EL (cell line): ENCODE measurements at places on chromosomes 4 and X.

DNA sequence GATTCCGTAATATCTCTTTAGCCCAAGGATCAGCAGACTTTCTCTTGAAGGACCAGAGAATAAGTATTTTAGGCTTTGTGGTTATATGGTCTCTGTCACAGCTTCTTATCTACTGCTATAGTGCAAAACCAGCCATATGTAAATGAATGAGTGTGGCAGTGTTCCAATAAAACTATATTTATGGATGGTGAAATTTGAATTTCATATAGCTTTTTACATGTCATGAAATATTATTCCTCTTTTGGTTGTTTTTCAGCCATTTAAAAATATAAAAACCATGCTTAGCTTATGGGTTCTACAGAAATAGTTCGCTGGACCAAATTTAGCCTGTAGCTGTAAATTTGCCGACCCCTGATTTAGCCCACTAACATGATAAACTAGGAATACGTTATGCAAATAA, 18.0 kb upstream of the MSMO1 start:
- DNase-seq = no peak

DNA sequence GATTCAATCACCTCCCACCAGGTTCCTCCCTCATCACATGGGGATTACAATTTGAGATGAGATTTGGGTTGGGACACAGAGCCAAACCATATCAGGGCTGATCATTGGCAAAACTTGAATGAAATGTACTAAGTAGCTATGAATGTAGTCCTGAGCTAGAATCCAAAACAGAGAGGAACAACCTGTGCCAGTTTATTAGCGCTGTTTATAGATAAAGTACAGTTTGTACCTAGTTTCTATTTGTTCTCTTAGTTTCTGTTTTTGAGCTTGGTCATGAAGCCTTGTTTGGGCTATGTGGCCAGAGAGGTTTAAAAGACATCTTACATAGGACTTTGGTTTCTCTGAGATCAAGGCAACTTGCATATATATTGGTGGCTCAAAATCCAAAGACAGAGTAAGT, 66.9 kb upstream of the INPP4B start:
- no peak for DNase-seq

DNA sequence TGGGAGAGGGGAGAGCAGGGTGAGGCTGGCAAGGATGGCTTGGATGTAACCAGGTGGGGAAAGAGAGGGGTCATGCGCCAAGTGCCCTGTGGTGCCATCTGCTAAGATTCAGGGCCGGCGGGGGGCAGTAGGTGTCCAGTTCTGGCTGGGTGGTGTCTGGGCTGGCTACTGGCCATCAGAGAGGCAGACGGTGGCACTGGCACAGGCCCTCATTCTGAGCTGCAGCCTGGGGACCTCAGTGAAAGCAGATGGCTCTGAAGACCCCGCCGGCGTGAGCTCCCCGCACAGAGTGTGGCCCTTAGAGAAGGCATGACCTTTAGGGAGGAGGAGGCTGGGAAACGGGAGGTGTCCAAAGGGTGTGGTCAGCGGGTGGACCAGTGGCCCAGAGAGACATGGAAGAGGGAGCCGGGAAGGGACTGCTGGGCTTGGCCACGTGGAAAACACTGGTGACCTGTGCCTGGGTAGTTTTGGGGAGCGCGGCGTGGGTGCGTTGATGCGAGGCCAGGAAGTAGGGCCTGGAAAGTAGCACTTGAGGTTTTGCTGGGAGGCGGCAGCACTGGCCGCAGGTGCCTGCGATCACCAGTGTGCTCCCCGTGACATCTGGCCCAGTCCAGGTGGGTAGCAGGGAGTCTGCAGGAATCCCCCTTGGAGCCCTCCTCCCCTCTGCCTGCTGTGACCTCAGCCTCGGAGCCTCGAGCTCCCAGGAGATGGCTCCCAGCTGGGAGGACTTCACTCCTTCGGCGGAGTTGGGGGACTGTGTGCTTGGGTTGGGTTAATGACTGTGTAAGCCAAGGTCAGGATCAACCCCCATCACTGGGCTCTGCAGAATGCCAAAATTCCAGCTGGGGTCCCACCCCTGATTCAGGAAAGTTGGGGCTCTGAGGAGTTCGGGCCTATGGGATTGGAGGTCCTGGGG, 9.3 kb upstream of the SH3TC1 start:
- no peak for DNase-seq

DNA sequence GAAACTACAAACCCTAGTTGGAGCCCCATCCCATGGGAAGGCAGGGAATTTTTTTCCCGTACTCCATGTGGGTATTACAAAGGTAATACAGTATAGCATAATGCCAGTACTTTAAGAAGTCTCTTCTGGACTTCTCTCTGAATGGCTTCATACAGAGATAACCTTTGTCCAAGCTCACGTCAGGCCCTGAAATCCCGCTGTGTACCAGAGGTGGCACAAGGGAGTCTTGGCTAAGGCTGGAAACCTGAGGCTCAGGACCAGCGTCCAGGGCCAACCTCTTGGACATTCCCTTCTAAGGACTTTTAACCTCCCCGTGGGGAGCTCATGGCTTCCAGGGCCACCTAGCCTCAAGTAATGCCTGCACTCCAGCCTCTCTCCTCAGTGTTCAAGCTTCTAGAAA, 338.9 kb upstream of the FAM241A start:
- DNase-seq = no peak

- peak; percentile 22 for DNase-seq
Measured at GRCh38 chrX:69153060-69153730, 12.1 kb downstream of the PJA1 start.

DNA sequence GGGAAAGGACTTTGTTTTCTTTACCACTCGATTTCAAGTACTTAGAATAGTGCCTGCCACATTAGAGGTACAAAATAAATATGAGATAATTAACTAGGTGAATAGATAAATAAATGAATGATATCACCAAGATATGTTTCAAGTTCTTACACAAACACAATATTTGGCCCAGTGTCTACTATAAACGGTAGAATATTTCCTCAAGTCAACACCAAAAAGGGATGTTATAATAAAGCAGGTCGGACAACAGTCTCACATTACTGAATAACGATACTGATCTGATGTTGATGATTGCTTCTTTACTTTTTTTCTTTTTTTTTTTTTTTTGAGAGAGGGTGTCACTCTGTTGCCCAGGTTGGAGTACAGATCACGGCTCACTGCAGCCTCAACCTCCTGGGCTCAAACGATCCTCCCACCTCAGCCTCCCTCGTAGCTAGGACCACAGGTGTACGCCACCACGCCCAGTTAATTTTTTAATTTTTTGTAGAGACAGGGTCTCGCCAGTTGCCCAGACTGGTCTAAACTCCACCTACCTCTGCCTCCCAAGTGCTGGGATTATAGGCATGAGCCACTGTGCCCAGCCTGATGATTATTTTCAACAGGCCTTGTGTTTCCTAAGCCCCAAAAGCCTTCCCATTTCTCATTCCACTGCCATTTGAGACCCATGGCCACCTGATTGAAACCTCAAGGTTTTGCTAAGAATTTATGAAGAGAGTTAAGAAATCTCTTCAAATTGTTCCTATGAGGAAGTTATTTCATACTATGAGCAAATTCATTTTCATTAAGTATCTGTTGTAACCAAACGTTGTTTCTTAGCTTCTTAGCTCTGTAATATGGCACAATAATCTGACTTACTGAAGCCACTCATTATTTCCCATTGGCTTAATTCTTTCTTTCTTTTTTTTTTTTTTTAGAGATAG, 2.3 kb downstream of the MANBA start:
- DNase-seq = no peak

DNA sequence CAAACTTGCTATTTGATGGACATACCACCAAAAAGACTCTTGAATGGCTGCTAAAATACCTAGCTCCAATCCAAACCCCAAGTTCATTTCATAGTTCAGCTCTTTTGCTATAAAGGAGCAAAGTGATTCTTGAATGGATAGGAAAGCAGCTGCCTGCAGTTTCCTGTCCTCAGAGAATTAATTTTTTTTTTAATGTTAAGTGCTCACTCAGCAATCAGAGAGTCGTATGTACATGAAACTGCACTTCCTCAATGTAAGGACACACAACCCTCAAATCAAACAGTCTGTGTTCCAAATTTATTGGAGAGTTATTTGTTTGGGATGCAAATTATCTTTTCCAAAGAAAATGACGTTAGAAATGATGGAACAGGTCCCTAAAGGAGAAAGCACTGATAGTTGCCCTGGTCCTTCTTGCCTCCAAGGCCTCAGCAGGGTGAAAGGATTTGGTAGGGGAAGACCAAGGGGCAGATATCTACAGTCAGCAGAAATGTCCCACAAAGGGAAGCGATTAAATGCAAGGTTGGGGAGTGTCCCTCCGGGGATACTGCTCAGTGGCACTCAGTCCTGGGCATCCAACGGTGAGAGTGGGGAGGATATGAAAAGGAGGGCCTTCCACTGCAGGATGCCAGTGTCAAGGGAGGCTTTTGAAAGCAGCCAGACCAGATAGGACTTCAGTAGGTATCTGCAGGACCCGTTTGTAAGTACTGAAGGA, 67.2 kb upstream of the RASGEF1B start:
- DNase-seq = no peak

DNA sequence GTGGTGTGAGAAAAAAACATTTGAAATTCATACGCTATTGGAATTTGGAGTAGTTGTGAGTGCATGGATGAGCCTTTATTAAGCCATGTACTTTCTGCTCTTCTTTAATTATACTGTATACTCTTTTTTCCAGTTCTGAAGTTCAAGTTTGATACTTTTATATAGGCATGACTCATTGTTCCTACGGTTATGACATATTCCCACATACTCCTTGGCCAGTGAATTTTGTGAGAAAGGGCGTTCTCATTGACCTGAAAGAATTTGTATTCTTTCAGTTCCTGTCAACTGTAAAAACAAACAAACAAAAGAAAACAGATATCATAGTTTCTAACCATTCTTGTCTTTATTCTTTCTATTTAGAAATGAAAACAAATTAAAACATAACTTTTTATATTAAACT, 407.3 kb downstream of the MAPK10 start:
- peak; percentile 71 for DNase-seq

DNA sequence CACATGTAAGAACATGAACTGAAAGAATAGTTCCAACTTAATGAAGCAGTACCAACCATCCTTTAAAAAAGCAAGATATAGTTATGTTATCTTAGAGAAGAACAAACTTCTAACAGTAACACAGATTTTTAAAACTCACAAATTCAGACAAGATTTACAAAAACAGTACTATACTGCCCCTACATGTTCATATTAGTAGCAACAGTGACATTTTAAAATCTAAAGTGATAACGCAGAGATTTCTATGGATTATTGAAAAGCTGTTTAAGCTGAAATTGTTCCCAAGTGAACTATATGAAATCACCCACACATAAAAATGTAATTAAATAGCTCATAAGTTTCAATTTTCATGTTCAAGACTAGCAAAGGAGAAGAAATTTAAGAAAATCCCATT, 166.0 kb downstream of the FBXW7 start:
- DNase-seq = no peak

- no peak for DNase-seq
Measured at GRCh38 chr4:16092682-16093319, 9.0 kb upstream of the PROM1 start.

DNA sequence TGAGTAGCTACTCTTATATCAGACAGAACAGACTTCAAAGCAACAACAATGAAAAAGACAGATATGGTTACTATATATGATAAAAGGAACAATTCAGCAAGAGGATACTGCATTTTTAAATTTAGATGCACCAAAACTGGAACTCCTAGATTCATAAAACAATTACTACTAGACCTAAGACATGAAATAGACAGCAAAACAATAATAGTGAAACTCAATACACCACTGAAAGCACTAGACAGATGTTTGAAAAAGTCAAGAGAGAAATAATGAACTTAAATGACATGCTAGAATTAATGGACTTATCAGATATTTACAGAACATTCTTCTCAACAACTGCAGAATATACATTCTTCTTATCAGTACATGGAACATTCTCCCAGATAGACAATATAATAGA, 99.5 kb upstream of the ITM2A start:
- DNase-seq = no peak

- no peak for DNase-seq
Measured at GRCh38 chr4:48203819-48204218, 65.8 kb downstream of the TEC start.

- DNase-seq = no peak
Measured at GRCh38 chrX:109871121-109871888, 131.6 kb upstream of the TMEM164 start.

DNA sequence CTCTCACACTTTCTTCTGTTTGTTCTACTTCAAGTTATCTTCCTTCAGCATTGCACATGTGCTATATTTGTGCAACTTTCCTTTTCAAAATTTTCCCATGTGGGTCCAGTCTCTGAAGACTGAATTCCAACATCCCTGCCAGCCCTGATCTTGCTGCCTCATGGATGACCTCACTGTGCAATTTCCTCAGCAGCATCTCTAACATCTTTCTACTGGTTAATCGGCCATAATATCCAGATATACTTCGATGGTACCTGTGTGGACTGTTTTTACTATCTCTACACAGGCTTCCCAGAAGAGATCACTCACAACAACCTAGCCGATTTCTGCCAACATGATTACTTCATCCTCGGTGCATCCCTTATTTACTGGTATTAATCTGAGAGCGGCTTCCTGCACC, 41.5 kb downstream of the GPM6A start:
- DNase-seq = peak; percentile 35

DNA sequence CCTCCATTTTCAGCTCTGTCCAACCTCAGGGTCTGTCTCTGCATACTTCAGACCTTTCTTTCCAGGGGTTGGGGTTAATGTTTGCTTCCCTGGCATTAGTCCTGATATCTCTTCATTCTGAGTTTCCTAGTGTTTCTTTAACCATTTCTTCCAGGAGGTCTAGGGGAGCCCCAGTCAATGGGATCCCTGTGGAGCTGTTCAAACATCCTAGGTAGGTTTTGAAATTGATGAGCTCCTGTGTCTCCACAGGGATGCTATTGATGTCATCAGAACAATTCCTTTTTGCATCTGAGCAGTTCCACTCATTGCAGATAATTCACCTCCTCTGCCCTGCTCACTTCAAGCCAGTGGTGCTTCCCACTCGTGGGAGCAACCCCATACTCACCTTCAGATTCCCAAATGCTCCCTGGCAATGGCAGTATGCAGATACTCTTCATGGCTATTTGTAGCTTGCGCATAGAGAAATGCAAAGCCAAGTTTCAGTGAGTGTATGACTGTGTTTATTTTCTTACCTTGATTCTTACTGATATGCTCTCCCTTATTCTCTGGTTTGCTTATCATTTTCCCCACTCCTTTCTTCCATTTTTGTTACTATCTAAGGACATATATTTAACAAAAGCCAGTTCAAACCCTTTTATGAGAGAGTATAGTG, 33.7 kb upstream of the LIMCH1 start:
- DNase-seq = no peak

- peak; percentile 23 for DNase-seq
Measured at GRCh38 chr4:845836-846251, 19.9 kb upstream of the CPLX1 start.

DNA sequence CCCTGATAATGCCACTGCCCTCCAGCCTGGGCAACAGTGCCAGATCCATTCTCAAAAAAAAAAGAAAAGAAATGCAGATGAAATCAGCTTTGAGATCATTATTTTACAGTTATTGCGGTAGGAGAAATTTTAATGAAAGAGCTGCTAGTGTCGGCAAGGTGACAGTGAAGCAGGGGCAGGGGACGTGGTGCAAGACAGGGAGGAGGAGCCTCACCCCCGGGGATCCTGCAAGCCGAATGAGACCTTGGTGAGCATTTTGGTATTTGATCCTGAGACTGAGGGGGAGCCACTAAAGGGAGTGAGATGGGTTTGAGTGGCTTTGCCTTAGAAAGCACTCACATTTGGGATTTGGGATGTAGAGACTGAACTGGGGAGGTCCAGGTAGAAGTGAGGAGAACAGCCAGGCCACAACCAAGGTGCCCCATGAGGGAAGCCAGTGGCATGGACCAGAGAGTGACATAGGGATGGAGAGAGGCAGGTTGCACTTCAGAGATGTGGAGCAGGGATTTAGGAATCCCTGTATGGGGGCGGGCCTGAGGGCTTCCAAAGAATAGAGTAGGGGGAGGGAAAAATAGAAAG, 23.6 kb downstream of the RBM10 start:
- DNase-seq = no peak
